Tibial nerve (tissue), 4 donors: ENCODE measurements at places on chromosomes 4 and X. TPM values are rescaled to one million over a fixed set of nuclear protein-coding genes. Genes with fewer than 3 reads are reported as not detected.

CYBB gene
- total RNA-seq: 19.5 TPM

SERPINA7 gene
- total RNA-seq: not detected

ATG4A gene
- 10.5 TPM for total RNA-seq

NAT8L gene
- total RNA-seq: 5.9 TPM

CT45A2 gene
- not detected for total RNA-seq
